Left renal cortex interstitium (tissue), 4 donors: ENCODE measurements at places on chromosomes 7 and 10. TPM values are rescaled to one million over a fixed set of nuclear protein-coding genes. Genes with fewer than 3 reads are reported as not detected.
A peak's percentile ranks its signal among the peaks of the same experiment; 100 is the strongest.

- peak; percentile 3 for DNase-seq
Observed at GRCh38 chr7:136925044-136925443, 56.6 kb downstream of the CHRM2 start.

GRCh38 chr7:70734411-70734810 is 397.5 kb upstream of the GALNT17 start:
- no peak for DNase-seq

SPDYE2B gene
- 0.90 TPM for polyA plus RNA-seq

- DNase-seq: no peak
Observed at GRCh38 chr10:63901228-63901627, 380.0 kb downstream of the REEP3 start.

GRCh38 chr10:16828701-16829175 is 11.5 kb upstream of the RSU1 start:
- no peak for DNase-seq

DNA sequence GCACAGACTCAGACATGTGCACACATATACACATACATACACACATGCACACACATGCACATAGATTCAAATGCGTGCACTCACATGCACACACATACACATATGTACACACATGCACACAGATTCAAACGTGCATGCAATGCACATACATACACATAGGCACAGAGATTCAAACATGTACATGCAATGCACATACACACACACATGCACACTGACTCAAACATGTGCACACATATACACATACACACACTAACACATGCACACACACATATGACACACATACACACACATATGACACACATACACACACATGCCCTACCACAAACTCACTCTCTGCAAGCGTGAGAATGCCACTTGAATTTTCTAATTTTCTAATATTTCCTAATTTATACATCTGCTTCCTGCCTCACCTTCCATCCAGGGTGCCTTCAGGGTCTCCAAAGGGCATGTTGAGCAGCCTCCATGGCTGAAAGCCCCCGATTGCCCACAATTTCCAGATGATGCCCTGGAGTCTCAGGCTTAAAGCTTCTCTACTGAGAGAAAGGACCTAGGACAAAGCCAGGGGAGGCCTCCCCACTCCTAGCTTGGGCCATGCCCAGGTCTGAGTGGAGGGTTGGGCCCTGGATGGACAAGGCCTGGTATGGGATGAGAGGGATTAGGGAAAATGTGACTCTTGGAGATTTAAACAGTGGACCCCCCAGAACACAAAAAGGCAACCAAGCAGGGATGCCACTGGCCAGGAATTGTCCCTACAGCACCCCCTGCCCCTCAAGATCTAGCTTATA is 487.1 kb downstream of the TCERG1L start:
- no peak for DNase-seq

GRCh38 chr7:135682191-135682590 is 19.9 kb downstream of the STMP1 start:
- DNase-seq: no peak

DNA sequence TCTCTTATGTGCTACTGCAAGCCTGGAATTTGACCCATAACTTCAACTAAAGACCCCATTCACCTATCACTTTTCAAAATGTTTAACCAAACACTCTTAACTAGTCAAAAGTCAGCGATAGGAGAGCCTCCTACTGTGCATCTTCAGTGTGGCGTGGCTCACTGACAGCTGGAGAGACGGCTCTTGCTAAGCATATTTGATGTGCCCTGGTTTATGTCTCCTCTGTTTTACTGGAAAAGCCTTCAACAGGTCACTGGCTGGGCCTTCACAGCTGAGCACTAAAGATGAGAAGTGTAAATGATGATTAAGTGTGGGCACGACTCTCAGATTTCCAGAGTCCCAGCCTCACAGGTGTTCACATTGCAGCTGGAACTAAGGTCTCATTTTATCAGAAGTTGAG is 472.1 kb downstream of the SEMA3D start:
- DNase-seq: no peak

SLC13A1 gene
- polyA plus RNA-seq: 25.4 TPM

DNA sequence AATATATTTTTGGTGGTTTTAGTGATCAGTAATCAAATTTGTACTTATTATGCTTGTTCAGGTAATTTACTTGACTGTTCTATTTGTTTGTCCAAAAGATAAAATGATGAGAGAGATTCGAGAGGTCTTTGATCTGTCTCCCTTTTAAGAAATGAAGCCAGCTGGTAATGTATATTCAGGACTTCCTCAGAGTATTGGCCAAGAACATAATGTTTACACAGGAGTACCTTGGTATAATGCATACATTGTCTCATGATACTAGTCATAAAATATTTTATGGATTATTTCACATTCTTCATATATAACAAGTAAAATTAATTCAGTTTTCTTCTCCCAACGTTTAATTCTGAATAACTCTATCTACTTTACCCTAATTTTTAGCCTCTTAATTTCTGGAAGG is 100.9 kb downstream of the REEP3 start:
- DNase-seq: no peak

DNA sequence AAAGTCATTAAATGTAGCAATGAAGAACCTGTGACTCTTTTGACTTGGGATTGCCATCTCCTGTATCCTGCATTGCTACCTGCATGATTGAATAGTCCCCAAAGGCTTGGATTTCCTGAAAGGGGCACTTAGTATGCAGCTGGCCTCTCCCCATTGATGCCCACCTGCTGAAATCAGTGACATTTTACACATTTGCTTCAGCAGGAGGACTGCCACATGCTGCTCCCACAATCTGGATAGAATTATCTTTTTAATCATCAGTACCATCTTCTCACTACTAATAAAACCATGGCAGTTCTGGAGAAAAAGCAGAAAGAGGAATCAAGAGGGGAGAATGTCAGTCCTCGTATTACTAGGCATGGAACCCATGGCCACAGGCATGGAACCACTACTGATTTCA is 67.8 kb downstream of the SLC13A1 start:
- no peak for DNase-seq
